ENCODE measurements at places on chromosomes 6 and 20.

DNA sequence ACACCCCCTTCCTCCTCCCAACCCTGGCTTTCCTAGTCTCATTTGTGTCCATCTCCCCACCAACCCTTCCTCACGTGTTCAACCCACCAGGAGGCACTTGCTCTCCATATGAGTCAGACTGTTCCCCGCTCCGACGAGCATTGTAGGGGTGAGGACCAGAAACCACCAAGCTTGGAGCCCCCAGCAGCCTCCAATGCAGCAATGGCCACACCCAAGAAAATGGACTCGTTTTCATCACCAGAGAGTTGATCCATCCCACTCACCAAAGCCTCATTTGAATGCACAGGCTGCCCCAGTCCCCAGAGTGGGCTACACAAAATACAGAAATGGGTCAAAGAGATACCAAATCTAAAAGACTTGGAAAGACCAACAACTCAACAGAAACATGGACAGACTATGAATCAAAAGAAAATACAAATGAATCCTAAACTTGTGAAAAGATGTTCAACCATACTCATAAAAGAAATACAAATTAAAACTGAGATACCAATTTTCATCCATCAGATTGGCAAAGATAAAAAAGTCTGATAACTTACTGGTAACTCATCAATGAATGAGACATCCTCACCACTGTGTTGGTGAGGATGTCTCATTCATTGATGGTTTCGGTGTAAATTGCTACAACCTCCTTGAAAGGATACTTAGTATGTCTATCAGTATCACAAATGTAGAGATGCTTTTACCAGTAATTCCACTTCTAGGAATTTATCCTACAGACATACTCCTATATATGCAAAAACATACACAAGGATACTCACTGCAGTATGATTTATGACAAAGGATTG, 68.1 kb downstream of the TRERF1 start:
- DNase-seq: no peak

DNA sequence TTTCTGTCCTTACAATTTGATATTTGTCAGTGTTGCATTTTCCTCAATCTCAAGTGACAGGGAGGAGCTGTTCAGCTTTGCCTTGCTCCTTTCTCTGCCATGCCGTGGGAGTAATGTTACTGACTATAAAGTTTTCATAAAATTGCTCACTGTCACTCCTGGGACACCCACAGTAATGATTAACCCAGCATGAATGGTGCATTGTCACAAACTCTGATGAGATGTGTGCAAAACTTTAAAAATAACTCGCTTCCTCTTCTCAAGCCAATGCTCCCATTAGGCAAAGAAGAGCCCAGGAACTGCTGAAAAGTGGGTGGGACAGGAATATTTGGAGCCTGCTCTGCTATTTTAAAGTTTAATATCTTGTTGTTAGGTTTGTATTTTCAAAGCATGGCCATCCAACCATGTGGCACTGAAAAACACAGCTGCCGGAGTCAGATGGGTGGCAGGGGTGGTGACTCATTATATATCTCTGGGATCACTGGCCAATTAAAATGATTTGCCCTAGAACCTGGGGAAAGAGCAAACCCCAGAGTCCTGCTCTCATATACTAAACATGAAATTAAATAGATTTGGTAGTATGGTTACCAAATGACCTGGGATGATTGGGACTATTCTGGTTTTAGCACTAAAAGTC, 260.1 kb downstream of the BTBD3 start:
- DNase-seq: no peak

- DNase-seq: no peak
Measured at GRCh38 chr6:111957623-111958315, 84.5 kb upstream of the FYN start.

GRCh38 chr6:138681627-138682026, 91.9 kb upstream of the CCDC28A start:
- no peak for DNase-seq

DNA sequence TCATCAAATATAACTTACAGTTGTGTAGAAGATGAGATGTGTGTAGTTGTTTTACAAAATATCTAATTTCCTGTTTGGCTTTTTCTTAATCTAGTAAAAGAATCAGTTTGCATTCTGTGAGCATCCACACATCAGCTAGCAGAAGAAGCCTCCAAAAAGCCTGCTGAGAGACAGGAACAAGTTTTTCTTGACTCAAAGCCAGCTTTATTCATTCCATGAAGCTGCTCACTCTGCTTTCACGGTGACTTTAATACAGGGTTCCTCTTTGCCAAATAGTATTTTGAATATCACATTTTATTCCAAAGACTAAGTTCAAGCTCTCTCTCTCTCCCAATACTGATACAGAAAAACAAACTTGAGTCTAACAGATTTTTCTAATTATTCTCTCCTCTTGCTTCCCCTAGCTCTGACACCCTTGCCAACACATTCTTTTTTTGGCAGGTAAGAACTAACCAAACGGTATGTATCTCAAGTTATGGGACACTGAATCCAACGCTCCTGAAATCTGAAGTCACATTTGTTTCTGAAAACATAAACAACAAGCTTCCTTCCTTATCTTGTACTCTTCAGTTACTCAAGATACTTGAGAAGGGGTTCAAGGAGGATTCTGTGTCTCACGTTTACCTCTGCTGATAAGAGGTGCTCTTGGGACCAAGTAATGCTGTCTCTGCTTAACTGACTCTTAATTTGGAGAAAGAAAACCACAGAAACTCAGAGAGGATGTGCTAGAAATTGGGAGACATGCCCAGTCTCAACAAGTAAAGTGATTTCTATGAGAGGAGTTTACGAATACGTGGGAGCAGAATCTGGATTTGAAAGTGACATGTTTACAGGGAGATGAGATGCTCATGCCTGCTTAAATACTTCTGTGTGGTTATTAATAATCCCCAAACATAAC, 184.2 kb upstream of the SPTLC3 start:
- DNase-seq: no peak

DNA sequence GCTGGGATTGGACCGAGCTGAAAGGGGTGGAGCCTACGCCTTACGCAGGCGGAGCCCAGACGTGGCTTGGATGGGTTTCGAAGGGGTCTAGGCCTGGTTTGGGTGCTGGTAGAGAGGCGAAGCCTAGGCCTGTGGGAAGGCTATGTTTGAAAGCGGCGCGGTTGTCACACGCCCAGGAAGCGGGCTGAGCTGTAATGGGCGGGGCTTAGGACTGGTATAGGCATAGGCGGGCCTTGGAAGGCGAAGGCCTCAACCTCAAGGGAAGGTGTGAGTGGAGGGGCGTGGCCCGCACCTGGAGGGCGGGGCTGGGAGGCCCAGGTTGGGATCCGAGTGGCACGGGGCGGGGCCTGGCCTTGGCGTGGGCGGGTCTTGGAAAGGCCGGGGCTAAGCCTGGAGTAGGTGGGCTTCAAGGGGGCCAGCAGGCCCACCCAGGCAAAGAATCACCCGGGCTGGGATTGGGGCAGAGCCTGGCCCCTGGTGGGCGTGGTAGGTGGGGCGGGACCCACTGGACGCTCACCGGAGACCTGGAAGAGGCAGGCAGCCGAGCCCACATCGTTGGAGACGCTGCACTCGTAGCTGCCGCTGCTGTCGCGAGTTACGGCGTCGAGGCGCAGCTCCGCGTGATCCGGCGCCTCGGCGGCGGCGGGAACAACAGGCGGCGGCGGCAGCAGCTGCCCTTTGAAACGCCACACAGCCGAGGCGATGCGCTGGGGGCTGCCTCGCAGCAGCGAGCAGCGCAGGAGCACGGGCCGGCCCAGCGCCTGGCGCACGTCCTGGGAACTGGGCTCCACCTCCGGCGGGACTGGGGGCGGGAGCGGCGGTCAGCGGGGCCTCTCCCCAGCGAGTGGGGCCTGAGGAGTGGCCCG, 49.0 kb downstream of the MDGA1 start:
- no peak for DNase-seq

Data from right forelimb (tissue), 1 donor.